ENCODE measurements at places on chromosomes 11 and 22. TPM values are rescaled to one million over a fixed set of nuclear protein-coding genes. Genes with fewer than 3 reads are reported as not detected.
A peak's percentile ranks its signal among the peaks of the same experiment; 100 is the strongest.

Gene ZBTB16
- 243 TPM for total RNA-seq

DNA sequence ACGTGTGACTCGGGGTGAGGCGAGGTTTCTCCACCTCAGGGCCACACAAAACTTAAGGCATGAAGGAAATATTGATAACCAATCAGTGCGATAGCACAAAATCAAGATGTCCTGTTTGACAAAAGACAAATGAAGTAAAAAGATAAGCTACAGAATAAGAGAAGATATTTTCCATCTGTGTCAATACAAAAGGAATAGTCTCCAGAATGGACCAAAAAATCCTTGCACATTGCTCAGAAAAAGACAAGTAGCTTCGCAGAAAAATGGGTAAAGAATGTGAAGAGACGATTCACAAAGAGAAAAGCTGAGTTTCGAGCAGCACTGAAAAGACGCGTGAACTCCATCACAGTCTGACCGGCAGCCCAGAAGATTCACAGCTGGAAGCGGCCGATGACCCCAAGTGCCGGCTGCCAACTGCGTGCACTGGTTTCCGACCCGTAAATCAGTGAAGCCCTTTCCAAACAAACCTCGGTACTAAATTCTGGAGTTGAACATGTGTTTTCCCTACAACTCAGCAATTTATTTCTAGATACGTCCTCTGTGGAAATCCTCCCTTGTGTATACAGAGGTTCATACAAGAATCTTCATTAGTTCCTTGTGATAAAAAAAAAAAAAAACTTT, 308.4 kb downstream of the BRD1 start:
- DNase-seq: no peak

- peak; percentile 55 for DNase-seq
These were observed 1.9 kb downstream of the CSNK2A3 start for GRCh38 chr11:11351042-11351586.

DNA sequence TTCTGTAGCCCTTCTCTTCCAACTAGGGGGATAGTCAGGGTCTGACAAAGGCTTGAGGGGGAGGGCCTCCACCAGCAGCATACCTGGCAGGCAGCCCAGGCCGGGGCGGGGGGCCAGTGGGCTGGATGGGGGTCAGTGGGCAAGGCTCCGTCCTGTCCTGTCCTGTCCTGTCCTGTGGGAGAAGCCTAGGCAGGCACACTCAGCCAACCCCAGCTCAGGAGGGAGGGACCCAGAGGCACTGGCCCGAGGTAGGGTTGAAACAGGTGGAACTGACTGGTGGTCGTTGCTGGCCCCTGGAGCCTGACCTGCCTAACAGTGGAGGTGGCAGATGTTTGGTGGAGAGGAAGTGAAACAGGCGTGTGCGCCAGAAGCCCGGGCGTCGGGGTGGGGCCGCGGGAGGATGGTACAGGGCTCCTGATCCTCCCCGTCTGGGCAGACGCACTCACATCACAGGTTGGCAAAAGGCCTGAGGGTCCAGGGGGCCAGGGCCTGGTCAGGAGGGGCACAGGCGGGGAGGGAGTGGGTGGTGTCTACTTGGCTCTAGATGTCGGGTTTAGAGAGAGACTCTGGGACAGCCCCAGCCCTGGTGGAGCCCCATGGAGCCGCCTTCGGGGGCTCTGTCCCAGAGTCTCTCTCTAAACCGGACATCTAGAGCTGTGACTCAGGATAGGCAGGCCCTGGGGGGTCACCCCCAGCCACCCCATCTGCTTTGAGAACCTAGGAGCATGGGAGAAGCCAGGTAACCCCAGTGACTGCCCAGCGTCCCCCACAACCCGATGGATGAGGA, 32.5 kb upstream of the GRAMD4 start:
- no peak for DNase-seq

- no peak for DNase-seq
These were observed 67.4 kb downstream of the ENDOD1 start for GRCh38 chr11:95156916-95157541.

GRCh38 chr11:100353083-100353482, 334.0 kb upstream of the ARHGAP42 start:
- DNase-seq: no peak

DNA sequence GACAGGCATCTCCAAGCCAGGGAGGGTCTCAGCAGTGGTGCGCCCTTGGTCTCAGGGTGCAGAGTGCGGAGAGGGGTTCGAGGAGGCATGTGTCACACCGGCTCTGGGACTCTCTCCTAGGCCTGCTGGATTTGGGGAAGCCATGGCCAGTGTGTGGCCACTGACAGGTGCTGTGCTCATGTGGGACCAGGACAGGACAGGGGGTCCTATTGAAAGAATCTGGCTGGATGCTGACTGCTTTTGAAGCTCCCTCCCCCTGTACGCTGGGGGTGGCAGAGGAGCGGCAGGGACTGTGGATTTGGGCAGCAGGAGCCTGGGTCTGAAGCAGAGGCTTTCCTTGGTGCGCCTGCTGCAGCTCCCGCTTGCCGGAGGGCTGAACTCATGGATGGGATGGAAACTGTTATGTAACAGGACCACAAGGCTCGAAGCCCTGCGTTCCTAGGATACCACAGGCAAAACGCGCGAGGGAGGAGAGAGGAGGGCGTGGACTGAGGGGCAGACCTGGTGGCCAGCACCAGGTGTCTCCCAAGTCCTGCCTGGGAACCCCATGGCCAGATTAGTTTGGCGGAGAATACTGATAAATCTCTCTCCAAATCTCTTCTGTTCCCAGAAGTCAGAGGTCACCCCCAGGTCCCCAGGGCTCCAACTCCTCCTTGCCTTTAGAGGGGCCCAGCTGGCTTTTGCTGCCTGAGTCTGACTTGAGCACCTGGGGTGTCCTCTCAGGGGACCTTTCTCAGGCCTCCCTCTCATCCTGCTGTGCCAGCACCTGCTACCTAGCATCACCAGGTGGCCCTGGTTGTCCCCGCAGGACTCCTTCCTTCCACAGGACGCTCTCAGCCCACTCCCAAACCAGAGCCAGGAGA, 13.8 kb upstream of the TEF start:
- DNase-seq: peak; percentile 92

DNA sequence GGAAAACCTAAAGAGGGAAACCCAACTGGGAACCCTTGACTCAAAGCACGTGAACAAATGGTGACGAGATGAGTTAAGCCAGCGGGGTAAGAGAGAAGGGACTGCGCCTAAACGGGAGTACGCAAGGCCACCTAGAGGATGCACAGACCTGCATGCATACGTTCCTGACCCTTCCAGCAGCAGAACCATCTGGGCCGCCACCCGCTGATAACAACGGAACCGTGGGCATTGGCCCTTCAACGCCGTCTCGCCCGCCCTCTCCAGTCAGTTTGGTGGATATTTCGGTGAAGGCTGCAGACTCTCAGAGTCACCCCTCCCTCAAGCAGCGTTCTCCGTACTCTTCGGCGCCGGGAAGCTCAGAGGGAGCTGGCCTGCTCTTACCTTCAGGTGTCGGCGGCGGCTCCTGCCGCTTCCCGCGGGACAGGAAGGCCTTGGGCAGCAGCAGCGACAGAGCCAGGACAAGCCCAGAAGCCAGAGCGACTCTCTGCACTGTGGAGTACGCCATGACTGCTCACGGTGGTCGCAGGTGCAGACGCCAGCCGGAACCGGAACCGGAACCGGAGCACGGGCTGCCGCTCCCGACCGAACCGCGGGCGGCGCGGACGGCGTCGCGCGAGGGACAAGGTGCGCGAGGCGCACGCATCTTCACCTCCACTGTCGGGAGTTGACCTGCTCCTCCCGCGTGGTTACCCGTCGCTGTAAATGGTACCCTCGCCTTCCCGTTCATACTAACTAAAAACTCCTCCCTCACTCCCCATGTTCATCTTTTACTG, at the start of gene RIC3:
Gene RIC3, minus strand, starts transcription at position 541 of the 773 bp plus-strand sequence. Its CDS starts 36 bp downstream, at position 505.
- no peak for DNase-seq

DNA sequence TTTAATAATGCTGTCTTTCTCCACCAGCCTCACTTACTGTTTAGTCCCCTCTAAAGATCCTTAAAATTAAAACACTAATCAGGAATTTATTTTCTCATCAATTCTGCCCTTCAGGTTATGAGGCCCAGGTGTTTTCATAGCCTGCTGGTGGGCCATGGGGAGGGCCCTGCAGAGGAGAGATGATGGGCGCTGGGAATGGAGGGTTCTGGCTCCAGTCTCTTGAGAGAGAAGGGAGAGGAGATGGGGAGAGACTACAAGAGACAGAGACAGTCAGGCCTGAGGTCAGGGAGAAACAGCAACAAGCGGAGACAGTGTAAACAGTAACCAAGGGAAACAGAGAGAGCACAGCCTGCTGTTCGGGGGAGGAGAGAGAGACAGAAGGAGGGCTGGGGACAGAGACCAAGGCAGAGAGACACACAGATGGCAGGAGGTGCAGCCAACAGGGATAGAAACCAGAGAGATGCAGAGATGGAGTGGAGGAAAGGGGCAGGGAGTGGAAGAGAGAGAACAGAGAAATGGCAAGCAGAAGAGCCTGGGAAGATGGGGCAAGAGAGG, 187.3 kb upstream of the SYT13 start:
- no peak for DNase-seq

- DNase-seq: no peak
These were observed 136.9 kb upstream of the ZC3H12C start for GRCh38 chr11:109956124-109956793.

DNA sequence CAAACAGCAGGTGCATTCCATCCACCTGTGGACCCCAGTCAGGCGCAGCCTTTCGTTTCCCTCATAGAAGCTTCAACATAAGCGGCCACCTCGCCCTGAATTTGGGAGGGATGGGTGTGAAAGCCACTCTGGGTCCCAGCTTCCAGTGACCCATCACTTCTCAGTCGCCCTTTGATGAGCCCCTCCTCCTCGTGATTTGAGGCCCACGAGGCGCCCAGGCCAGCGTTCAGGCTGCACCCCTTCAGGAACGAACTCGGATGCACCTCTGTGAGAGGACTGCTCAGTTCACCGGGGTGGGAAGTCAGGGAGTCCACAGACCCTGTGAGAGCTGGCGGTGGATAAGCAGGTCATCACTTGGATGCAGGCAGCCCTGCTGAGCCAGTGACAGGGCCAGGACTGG, 1118.2 kb downstream of the BRD1 start:
- DNase-seq: no peak

- DNase-seq: no peak
These were observed 497 bp upstream of the SSRP1 start for GRCh38 chr11:57336111-57336666.

- DNase-seq: peak; percentile 67
These were observed 1081.6 kb downstream of the BRD1 start for GRCh38 chr22:48745842-48746788.

DNA sequence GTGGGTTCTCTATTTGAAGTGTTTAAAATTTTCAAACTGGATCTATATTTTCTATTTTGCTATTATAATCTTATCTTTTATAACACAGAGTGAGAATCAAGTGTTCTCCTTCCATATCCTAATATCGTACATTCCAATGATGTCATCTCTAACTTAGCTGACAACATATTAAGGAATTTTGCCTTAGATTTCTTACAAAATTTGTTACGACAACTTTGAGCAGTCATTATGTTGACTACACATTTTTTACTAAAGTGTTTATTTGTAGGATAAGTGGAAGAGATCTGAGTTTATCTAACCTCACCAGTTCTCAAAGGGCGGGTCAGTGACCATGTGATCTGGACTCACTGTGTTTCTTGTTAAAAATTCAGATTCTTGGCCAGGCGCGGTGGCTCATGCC, 12.7 kb downstream of the BTG4 start:
- DNase-seq: no peak

- no peak for DNase-seq
These were observed 622 bp downstream of the RBM4B start for GRCh38 chr11:66676931-66677598.

DNA sequence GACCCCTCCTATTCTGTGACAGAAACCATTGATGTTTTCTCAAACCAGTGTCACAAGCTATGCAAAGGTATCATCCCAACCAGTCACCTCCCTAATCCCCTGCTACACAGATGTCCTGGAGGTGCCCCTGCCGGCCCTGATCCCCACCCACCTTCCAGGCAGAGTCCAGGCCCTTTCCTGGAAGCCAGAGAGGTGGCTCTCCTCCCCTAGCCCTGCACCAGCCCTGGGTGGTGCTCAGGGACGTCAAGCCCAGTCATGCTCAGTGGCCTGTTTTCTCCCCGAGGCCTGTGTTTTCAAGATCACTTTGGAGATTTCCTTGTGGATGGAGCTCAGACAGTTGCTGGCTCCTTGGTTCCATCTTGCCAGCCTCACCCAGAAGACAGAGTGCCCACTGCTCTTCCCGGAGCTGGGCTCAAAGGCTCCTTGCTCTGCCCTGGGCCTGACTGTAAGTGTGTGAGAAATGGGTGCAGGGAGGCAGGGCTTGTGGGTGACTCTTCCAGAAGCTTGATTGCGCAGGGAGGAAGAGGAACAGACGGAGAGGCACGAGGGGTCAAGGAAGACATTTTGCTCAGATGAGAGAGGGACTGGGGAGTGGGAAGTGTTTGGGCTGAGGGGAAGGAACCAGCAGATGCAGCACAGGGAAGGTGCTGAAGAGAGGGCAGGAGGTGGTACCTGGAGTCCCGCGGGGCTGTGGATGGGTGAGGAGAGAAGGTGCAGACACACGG, 11.3 kb downstream of the P2RY6 start:
- no peak for DNase-seq

GRCh38 chr11:128472128-128473089, 114.9 kb downstream of the ETS1 start:
- no peak for DNase-seq

DNA sequence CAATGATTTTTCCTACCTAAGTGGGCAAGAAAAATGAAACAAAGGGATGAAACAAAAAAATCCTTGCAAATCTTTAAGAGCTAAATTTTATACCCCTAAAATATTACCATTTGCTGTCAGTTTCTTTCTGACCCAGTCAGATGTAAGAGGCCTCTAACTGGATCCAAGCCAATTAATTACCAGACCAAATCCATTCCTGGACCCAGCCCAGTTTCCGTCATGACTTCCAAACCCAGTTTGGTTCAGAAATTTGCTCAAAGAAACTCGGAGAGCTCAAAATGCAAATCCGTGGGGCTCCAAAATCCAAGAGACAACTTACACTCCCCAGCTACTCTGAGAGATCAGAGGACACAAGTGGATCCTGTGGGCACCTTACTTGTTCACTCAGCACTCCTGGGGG, 46.8 kb downstream of the TRIM44 start:
- DNase-seq: no peak

DNA sequence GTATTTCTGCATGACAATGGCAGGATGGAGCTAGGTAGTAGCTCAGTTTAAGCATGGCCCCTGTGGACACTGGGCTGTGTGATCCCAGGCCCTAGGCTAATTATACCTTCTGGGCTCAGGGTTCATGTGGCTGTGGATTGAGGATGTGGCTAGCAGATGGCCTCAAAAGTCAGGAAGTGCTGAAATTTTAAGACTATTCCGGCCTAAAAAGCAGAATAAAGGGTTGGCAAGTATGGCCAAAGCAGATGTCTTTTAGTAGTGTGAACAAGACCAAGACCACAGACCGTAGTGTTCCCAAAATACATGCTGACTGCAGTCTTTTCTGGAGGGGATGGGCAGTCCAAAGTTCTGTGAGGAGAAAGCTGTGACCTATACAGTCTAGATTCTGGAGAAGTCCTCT, 115.7 kb upstream of the RAG2 start:
- no peak for DNase-seq

GRCh38 chr22:42655693-42656092, 6.5 kb upstream of the CYB5R3 start:
- DNase-seq: no peak

DNA sequence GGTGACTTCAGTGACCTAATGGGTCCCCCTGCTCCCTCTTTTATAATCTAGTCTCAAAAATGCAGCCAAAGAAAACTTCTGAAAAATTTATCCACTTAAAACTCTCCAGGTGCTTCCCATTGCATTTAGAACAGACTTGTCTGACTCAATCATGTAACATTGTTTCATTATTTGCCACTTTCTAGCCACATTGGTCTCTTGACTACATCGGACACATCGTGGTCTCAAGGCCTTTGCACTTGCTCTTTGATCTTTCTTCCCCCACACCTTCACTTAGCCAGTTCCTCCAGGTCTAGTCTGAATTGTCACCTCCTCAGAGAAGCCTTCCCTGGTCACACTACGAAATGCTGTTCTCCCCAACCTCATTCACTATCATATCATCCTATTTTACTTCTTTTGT, 97.0 kb upstream of the E2F8 start:
- no peak for DNase-seq

Data from vagina (tissue), 2 donors.